ENCODE measurements at places on chromosomes 2 and 18. TPM values are rescaled to one million over a fixed set of nuclear protein-coding genes. Genes with fewer than 3 reads are reported as not detected.

The ANKRD23 gene
- total RNA-seq: 2.1 TPM

The FAM237A gene
- not detected for total RNA-seq

The CMPK2 gene
- total RNA-seq: 1.4 TPM

The IL1F10 gene
- total RNA-seq: not detected

The GPBAR1 gene
- total RNA-seq: 0.43 TPM

The RAB27B gene
- total RNA-seq: 33.5 TPM

The ESCO1 gene
- 17.8 TPM for total RNA-seq

The ACSL3 gene
- total RNA-seq: 306 TPM

The PROC gene
- total RNA-seq: 1.2 TPM

Measured in tracheal epithelial cell (primary cell).